NCI-H2029 (cell line): ENCODE measurements at places on chromosomes 11 and 22.

DNA sequence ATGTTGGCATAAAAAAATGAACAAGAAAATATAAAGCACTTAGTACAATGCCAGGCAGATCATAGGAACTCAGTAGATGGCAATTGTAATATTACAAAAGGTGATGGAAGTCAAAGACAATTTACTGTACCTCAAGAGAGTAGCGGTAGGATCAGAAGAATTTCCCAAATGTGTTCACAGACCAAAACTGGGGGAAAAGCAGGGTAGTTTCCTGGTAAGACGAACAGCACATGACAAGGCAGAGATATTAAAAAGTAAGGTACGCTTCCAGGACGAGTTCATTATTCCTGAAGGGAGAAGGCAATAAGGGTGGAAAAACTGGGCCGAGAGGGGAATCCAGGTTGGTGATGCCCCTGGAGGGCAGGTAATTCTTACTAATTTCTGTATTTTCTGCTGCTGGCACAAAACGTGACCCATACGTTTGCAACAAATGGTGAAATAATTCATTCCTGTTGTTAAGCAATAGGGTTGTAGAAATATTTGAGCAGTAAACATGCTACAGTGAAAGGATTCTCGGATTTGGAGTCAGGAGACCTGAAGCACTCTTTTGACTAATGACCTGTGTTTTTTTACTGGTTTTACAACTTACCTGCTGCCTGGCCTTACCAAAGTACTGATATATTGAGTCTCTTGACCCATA, 786 bp upstream of the ANKRD42 start:
- DNase-seq = no peak

DNA sequence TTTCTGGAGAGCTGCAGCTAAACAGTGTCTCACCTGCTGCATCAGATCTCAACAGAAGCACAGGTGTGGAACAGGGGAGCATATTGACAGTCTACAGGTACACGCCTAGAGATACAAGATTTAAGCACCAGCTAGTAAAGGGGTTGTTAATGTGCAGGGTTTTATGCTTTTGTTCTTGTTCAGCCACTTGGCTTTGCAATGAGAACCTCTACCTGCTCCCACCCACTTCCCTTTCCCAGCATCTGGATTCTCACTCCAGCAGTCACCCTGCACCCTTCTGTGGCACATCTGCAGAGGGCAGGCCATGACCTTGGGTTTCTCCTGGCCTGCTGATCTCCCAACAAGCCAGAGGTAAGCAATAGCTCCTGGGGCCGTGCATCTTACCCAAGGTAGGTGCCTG, 446.6 kb downstream of the BUD13 start:
- DNase-seq = no peak

GRCh38 chr22:50620593-50621355, 7.2 kb downstream of the ARSA start:
- DNase-seq = peak; percentile 58

DNA sequence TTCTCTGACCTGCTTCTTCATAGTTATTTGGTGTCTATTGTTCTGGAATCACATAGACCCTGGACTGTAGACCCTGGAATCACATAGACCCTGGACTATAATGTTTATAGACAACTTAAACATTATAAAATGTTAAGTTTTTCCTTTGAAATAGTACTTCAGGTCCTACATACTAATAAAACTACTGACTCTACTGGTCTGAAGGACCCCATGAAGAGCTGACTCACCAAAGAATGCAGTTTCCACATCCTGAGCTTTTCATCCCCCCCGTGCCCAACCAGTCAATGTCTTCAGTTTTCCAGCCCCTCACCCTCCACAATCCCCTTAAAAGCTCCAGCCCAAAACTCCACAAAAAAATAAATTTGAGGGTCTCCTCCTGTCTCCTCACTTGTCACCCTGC, 6.6 kb upstream of the PLEKHA7 start:
- no peak for DNase-seq

DNA sequence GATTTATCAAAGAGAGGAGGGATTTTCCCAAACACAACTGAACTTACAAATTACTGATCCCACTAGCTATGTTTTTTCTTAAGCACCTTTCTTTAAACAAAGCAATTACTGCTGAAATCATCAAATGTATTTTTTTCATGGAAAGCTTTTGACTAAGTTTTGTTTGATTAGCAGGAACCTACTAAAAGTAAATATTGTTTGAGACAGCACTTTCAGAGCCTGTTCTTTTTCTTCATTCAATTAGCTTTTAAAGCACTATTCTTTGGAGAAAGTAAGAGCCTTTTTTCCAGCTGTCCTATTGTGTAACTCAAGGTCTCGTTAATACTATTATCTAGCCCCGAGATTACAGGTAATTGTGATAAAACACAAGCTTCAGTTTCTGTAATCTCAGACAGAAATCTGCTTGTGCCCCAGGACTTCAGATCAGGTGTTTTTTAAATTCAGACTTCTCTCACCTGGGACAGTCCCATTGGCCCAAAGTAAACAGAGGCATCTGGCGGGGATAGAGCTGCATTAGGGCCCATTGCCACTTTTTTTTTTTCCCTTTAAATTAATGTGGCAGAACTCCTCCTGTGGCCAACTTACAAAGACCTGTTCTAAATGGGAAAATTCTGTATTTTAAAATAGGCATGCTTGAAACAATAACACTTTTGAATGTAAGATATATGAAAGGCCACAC, 11.0 kb downstream of the CSTPP1 start:
- no peak for DNase-seq

GRCh38 chr11:77172666-77172982, 44.6 kb downstream of the MYO7A start:
- DNase-seq = peak; percentile 36

DNA sequence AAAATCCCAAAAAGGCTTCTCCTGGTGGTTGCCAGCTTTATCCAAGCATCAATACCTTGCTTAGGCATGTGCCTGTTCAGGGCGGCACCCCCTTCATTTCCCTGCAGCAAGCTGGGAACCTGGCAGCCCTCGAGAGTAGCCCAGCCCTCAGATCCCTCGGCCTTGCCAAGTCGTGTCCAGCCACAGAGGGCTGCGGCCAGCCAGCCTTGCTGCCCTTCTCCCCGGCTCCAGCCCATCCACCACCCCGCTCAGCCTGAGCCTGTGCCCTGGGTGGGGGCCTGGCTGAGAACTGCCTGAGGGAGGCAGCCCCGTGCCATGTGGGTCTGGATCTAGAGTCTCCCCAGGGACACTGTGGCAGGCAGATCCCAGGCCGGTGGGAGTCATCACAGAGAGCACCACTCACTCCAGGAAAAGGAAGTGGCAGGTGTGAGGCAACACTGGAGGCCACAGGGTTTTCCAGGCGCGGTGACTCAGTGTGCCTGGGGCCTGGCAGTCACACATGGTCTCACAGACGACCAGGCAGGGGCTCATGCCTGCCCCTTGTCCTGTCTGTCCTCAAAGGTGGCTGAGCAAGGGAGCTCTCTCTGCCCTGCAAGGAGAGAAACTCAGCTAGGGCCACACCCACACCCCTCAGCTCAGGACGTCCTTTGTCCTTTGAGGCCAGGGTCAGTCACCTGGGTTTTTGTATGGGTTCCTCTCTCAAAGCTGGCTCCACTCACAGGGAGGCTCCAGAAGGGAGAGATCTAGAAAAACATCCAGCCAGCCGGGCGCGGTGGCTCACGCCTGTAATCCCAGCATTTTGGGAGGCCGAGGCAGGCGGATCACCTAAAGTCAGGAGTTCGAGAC, 12.2 kb upstream of the CDC42BPG start:
- no peak for DNase-seq

- DNase-seq = no peak
These were observed 3.2 kb upstream of the RFPL2 start for GRCh38 chr22:32207971-32208480.

DNA sequence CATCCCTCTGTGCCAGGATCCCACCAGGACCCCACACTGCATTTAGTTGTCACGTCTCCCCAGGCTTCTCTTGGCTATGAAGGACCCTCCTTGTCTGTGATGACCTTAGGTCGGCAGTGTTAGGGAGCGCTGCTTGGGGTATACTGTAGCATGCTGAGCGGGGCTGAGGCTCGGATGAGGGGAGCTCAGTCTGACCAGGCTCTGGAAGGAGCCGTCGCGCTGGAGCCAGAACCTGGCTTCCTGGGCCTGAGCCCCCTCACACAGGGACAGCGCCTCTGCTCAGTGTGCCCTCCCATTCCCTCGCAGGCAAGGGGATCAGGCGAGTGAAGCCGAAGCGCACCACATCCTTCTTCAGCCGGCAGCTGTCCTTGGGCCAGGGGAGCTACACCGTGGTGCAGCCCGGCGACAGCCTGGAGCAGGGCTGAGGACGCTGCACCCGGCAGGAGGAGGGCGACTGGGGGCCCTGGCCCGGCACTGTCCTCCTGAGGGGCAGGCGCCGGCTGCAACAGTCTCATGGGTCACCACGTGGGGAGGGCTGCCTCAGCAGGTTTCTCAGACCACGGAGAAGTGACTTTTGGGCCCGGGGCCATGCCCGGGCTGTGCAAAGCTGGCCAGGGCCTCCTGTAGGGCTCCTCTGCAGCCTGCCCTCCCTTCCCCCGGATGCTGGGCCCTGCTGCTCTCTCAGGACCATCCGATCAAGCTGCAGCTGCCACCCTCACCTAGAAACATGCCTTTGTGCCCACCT, 11.5 kb upstream of the NEAT1 start:
- DNase-seq = no peak

GRCh38 chr22:30340911-30341685, 14.4 kb upstream of the TBC1D10A start:
- DNase-seq = no peak

GRCh38 chr11:3865388-3866193, 10.1 kb downstream of the STIM1 start:
- DNase-seq = no peak

- peak; percentile 77 for DNase-seq
These were observed 843 bp downstream of the OR51T1 start for GRCh38 chr11:4882543-4882942.

DNA sequence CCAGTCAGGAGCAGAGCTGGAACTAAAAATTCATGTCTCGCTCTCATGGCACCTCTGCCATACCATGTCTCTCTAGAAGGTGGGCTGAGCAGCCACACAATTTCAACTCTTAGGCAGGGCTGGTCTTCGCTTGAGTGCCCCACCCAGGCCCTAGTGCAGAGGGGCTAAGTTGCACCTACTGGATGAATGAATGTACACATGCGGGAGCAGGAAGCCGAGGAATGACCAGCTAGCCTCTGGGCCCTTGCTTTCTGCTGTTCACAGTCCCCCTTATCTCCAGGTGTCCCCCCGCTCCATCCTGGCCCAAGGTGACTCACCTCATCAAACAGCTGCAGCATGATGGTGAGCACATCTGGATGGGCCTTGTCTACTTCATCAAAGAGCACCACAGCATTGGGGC, 57.5 kb upstream of the PHOX2A start:
- no peak for DNase-seq

- DNase-seq = peak; percentile 97
These were observed 8.3 kb upstream of the POU2AF1 start for GRCh38 chr11:111387363-111387762.

- DNase-seq = no peak
These were observed 160.3 kb downstream of the MN1 start for GRCh38 chr22:27641049-27641795.

GRCh38 chr22:49699476-49699875, 128.2 kb downstream of the BRD1 start:
- DNase-seq = no peak

- DNase-seq = no peak
These were observed 27.4 kb upstream of the YPEL1 start for GRCh38 chr22:21762712-21763581.

DNA sequence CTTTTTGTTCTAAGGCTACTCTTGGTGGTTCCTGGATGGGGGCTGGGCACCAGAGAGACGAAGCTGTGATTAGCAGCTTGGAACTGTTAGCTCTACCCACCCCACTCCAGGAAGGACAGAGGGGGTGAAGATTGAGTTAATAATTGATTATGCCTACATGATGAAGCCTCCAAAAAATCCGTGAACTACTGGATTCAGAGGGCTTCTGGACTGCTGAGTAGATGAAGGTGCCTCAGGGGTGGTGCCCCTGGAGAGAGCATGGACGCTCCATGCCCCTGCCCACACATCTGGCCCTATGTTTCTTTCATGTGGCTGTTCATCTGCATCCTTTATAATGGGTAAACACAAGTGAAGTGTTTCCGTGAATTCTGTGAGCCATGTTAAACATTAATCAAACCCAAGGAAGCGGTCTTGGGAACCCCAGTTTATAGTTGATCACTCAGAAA, 47.3 kb upstream of the CYP2D6 start:
- no peak for DNase-seq
